ENCODE measurements at places on chromosomes 12 and 14. TPM values are rescaled to one million over a fixed set of nuclear protein-coding genes. Genes with fewer than 3 reads are reported as not detected.

GRCh38 chr12:90959538-90960139 lies 4.7 kb upstream of the CCER1 start:
- peak; percentile 75 for DNase-seq

GRCh38 chr14:73935666-73936065 lies 14.2 kb downstream of the FAM161B start:
- peak; percentile 46 for DNase-seq

DNA sequence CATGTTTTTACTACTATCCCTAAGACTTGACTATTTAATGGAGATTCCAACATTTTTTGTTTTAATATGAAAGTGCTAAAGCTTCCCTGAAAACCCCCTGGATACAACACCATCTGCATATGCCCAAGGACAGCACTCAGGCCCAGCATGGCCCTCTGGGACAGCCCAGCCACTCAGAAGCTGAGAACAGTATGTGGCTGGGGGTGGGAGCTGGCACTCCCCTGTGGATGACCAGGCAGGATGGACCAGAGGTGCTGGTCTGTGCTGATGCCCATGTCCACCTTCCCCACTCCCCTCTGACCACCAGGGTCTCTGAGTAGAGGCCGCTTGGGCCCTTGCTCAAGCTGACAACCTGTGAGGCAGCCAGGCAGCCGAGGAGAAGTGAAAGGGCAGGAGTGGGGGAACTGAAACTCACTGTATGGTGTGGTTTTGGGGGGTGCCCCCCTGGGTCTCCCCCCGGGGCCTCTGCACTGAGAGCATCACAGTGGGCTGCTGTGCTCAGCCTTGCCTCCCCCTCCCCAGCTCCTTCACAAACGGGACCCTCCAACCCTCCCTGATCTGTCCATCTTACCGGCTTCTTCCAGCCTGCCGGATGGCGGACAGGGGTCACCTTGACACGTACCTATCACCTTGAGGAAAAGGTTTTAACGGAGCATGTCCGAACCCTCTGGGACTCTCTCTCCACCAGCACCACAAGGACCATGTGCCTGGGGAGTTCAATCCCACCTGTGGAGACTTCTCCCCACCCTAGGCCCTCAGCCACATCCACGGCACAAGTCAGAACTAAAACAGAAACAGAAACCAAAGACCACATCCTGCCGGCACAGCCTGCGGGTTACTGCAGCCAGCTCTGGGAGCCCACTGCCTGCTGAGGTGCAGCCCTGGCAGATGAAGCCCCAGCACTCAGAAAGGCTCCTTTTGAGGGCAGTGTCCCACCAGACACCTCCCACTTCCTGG lies at the start of gene TMEM229B:
Gene TMEM229B (minus strand): TSS at position 785 of the 957 bp plus-strand sequence. CDS start 14,798 bp downstream, outside the sequence.
- no peak for DNase-seq

GRCh38 chr12:128056136-128056801 lies 210.7 kb upstream of the TMEM132C start:
- no peak for DNase-seq

GRCh38 chr14:37622231-37622923 lies 26.9 kb downstream of the TTC6 start:
- peak; percentile 37 for DNase-seq

- peak; percentile 81 for DNase-seq
Observed at GRCh38 chr14:54435500-54435981, 5.6 kb downstream of the CNIH1 start.

- peak; percentile 65 for DNase-seq
Observed at GRCh38 chr14:90678420-90678819, 137.8 kb downstream of the TTC7B start.

GRCh38 chr12:132326646-132327045 lies 2.7 kb downstream of the GALNT9 start:
- DNase-seq = no peak

DNA sequence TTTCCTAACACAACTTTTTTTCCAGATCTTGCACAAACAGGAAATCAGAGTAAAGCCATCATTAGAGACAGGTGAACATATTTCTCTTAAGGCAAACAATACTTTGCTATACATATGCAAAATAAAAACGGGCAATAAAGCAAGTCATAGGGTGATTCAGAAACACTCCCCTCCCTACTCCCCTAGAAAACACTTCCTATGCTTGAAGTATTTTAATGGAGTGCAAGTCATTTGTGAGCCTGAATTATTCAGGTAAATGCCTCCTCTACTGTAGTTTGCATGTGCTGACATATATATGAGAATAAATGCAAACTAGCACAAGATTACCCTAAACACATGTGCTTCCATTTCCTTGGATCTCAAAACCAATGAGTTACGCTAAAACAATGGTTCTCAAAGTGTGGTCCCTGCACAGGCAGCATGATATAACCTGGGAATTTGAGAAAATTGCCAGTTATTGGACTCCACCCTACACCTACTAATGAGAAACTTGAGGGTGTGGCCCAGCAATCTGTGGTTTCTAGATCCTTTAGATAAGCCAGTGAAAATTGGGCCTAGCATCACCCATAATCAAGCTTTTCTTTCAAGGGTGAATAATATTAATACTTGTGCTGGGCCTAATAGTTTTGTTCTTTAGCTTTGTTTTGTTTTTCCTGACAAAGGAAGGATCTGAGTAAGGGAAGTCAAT lies 159.7 kb upstream of the BMP4 start:
- DNase-seq = no peak

KTN1 gene
- total RNA-seq = 119 TPM

C14orf132 gene
- total RNA-seq = 18.6 TPM

ST8SIA1 gene
- not detected for total RNA-seq

NRL gene
- total RNA-seq = not detected
